Kidney (tissue), 22 donors: ENCODE measurements at places on chromosomes 6 and 20. TPM values are rescaled to one million over a fixed set of nuclear protein-coding genes. Genes with fewer than 3 reads are reported as not detected.

GRCh38 chr6:35496036-35496840 is 641 bp downstream of the TEAD3 start:
- no peak for DNase-seq

The MYLK4 gene
- polyA plus RNA-seq, result 1.1 TPM

The THBS2 gene
- polyA plus RNA-seq, result 2.7 TPM

The PFDN6 gene
- polyA plus RNA-seq, result 159 TPM

- no peak for DNase-seq
These were observed 64.3 kb downstream of the ISM1 start for GRCh38 chr20:13285408-13285807.

The NHSL1 gene
- 4.4 TPM for polyA plus RNA-seq

DNA sequence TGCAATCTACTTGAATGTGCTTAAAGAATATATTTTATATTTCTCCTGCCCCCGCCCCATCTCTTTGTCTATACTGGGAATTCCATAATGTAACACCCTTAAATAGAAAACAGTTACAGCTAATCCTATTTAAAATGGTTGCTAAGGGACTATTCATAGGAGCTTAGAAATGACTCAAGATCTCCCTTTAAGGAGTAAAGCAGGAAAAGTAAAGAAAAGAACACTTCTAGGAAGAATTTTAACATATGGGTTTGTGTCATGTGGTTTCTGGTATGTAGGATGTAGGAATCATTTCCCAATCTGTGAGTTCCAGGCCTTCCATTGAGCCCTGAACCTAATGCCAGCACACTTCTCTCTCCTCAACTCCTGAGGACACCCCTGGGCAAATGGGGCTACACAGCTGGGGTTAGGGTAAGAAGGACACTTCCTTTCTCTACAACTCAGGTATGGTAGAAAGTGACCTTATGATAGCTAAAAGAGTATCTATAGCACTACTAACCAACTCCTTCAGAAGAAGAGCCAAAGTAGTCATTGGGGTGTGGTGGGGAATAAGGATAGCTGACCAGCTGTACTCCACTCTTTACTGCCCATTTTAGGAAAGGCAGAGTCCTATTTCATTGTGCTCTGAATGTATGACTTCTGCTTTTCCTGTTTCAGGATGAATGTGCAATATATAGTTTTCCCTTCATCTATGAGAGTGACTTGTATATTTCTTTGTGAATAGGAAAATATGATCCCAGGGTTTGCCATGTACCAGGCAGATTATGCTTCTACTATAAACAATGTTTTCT is 27.3 kb downstream of the RIMS1 start:
- no peak for DNase-seq

The ANGPT4 gene
- 0.24 TPM for polyA plus RNA-seq

GRCh38 chr6:43707269-43707668 is 19.7 kb upstream of the MRPS18A start:
- no peak for DNase-seq

DNA sequence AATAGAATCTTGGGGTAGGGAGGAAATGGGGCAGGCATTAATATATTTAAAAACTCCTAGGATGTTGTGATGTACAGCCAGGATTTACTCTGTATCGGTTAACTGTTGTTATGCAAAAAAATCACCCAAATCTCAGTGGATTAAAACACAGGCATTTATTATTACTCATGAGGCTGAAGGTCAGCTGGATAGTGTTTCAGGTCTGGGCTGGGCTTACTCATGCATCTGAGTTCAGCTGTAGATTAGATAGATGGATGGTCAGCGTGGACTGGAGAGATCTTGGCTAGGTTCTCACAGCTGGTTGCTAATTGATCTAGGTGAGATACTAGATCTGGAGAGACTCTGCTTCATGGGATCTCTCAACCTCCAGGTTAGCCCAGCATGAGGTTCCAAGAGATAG is 131.4 kb downstream of the BTBD3 start:
- no peak for DNase-seq

DNA sequence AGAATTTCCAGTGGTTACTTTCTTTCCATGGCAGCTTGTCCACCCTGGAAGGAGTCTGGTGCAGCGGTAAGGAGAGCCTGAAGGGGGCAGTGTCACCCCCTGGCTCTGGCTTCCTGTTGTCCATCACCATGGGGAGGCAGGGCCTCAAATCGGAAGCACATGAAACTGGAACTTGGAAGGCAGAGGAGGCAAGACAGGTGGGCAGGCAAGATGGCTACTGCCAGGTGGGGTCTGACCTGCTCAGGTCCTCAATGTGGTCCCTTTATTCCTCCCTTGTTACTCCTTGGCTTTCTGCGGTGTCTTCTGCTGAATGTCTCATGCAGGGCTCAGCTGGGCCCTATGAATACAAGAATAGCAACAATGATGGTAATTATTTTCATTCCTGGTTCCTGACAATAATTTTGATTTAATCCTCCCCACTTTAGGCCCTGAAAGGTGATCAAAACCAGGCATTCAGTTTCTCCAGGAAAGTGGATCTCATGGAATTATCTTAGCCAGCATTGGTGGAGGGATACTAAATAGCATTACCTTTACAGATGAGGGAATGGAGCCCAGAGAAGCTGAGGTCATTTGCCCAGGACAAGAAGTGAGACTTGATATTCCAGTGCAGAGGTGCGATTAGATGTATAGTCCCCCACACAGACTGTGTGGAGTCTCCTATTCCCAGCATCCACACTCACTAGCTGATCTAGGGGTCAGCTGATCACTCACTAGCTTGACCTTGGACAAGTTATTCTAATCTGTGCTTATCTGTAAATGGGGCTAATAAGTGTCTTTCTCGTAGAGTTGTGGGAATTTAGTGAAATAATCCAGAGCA is 17.6 kb upstream of the SNAI1 start:
- DNase-seq, result peak; percentile 58

DNA sequence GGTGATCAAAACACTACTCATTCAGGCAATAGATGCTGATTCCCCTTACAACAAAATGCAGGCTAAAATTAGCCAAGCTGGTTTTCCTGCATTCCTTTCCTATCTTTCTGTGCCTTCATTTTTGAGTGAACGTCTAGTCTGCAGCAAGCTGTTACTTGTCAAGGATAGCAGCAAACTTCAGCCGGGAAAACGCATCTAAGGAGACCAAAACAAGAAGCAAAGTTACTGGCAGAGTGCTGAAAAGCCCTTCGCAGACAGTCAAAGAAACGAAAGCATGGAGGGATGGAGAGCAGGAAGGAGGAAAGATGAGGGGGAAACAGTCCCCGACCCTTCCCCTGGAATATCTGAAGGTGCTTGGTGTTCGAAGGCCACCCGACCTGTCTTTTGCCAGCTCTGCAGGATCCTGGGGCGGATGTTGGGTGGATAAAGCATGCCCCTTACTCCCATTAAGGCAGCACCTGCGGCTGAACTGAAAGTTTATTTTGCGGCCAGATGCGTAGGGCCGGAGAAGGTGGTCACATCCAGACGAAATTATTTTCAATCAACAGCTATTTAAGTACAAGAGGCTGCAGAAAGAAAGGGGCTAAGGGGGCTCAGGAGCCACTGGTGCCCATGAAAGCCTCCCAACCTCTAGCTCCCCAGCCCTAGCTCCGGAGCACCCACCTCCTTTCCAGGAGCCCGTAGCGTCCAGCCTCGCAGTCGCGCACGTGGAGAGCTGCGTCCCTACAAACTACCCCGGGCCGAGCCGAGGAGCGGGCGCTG is 538 bp downstream of the FERMT1 start:
- DNase-seq, result peak; percentile 67
